ENCODE measurements at places on chromosomes 11 and 22.
A peak's percentile ranks its signal among the peaks of the same experiment; 100 is the strongest.

DNA sequence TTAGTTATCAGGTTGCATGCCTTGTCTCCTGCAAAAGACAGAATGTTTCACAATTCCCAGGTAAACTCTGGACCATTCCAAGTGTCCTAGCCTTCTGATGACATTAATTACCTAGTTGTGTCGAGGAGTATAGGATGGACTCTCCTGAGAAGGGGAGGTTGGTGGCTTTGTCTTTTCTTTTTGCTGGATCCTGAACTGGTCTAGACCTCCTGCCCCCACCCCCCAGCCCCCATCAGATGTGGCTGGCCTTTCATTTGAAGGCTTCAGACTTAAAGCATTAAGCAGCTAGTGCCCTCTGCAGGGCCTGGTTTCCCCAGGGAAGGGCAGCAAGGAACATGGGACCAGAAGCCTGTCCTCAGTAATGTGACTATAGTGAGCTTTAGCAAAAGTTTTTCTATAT is 9.7 kb downstream of the MCAM start:
- no peak for DNase-seq

GRCh38 chr11:73206801-73207200 is 11.3 kb upstream of the P2RY2 start:
- DNase-seq = no peak

DNA sequence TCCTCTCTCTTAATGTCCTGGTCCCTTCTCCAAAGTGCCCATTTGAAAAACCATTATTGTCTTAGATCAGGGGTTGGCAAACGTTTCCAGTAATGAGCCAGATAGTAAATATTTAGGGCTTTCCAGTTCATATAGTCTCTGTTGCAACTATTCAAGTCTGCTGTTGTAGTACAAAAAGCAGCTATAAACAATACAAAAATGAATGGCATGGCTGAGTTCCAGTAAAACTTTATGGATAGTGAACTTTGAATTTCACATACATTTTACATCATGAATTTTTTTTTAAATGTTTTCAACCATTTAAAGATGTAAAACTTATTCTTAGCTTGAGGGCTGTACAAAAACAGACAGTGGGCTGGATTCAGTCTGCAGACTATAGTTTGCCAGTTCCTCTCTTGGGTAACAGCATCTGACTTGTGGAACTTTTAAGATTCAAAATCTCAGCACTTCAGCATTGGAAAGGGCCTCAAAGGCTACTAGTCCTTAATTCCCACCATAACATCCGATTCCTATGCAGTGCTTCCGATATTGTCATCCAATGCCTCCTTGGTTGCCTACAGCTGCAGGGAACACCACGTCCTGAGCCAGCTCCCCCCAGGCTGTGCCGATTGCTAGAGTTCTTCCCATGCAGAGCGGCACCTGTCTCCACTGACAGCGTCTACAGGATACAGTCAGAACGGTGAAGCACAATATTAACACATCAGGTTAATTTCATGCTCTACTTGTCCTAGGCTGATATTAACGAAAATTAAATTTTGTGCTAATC is 65.6 kb upstream of the E2F8 start:
- no peak for DNase-seq

GRCh38 chr11:64015935-64016845 is 19.5 kb upstream of the FLRT1 start:
- no peak for DNase-seq

DNA sequence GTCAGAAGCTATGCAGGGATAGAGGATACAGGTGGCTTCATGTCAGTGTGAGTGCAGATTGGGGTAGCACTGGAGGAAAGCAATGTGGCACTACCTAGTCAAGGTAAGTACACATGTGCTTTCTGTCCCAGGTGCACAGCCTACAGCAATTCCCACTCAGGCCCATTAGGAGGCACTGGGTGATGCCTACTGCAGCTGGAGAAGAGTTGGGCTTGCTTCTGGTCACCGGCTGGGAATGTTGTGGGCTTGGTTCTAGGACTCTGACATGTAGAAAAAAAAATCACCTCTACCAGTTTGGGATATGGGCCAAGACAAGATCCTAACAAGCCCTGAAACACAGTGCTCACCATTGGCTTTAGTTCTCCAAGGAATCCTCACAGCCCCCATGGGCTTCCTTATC is 69.7 kb downstream of the TENM4 start:
- DNase-seq = no peak

GRCh38 chr11:367956-368413 is 1.3 kb upstream of the B4GALNT4 start:
- DNase-seq = no peak

- DNase-seq = no peak
Observed at GRCh38 chr11:127393460-127393997, 393.0 kb upstream of the KIRREL3 start.

- no peak for DNase-seq
Observed at GRCh38 chr11:19226378-19227195, 14.2 kb downstream of the E2F8 start.

DNA sequence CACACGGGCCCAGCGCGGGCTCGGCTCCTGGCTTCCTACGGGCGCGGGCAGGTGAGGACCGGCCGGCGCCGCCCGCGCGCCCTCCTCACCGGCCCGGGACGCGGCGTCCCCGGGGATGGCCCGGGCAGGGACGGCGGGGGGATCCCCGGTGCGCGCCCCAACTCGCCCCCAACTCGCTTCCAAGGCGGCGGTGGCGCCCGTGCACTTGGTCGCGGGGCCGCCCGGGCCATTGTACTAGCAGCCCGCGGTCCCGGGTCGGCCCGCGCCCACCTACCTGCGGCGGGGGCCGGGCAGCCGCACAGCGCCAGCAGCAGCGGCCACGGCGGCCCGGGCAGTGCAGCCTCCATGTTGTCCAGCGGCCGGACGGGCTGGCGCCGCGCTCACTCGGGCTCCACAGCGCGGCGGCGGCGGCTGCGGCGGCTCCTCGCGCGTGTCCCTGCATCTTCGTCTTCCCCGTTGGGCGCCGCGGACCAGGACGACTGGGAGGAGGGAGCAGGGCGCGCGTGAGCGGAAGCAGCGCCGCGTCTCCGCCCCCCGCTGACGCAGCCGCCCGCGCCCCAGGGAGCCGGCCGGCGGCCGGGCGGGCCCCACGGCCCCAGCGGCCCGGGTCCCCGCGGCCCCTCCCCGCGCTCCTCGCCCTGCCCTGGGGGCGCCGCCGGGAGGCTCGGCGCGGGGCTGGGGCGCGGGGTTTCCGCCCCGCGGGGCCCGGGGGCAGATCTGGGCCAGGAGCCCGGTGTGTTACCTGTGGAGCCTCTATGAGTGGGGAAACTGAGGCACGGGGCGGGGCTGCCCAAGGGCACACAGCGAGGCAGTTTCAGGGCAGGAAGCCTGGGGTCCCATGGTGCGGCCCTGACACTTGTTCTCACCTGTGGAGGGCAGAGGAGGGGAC is 159.3 kb upstream of the GRK3 start:
- DNase-seq = peak; percentile 74

GRCh38 chr22:20606041-20606783 is 98.8 kb downstream of the MED15 start:
- DNase-seq = peak; percentile 67

GRCh38 chr22:17866127-17866526 is 91.9 kb upstream of the BID start:
- no peak for DNase-seq

GRCh38 chr11:124085997-124086846 is 29.0 kb upstream of the VWA5A start:
- no peak for DNase-seq

DNA sequence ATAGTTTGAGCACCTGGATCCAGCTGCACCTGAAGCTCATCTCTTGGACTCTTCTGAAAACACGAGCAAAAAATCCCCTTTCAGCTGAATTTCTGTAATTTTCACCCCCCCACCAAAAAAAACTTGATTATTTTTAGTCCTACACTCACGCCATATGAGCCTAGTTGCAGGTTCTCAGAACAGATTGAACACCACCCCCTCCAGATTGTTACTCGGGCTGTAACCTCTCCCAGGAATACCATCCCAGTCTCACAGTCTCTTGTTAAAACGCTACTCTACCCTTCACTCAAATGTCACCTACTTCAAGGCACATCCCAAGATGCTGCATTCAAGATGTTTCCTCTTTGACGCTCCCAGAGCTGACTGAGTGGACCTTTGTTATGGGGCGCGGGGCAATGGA is 96.3 kb upstream of the PRDM11 start:
- no peak for DNase-seq

DNA sequence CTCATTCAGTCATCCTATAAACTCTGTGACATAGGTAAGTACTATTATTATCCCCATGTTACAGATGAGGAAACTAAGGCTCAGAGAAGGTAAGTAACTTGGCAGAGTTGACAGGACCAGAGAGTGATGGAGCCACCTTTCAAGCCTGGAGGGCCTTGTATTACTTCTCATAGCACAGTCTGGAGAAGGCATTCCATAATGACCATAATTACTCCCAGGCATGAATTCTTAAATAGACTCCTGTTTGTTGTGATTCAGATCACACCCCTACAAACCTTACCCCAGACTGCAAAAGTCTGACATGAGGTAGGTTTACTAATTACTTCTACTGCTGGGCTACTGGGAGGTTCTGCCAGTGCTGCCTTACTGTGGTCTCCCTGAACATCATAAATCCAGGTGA is 77.0 kb downstream of the CD44 start:
- no peak for DNase-seq

GRCh38 chr11:44188643-44189042 is 93.2 kb downstream of the EXT2 start:
- DNase-seq = no peak

DNA sequence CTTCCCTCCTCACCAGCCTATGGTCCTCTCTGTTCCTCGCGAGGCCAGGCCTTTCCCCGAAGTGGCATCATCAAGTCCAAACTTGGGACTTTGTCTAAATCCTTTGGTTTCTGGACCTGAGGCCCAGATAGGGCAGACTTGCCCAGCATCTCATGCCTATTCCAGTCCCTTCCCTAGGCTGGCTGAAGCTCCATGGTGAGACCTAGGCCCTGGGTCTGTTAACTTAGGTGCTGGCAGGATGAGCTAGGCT is 11.5 kb downstream of the RELA start:
- no peak for DNase-seq

GRCh38 chr11:69969890-69970784 is 108.0 kb upstream of the ANO1 start:
- DNase-seq = no peak

GRCh38 chr11:7319501-7319900 is 67.8 kb downstream of the SYT9 start:
- DNase-seq = no peak

DNA sequence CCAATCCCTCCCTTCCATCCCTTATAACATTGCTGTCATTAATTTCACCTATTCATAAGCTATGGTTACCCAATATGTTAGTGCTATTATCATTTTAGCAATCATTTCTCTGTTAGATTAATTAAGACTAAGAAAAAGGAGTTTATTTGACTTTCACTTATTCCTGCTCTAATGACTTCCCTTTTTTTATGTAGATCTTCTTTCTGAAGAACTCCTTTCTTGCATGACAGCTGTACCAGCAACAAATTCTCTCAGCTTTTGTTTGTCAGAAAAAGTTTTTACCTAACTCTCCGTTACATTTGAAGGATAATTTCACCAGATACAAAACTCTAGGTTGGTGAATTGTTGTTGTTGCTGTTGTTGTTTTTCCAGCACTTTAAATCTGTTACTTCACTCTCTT is 28.6 kb upstream of the OR8B8 start:
- DNase-seq = no peak

DNA sequence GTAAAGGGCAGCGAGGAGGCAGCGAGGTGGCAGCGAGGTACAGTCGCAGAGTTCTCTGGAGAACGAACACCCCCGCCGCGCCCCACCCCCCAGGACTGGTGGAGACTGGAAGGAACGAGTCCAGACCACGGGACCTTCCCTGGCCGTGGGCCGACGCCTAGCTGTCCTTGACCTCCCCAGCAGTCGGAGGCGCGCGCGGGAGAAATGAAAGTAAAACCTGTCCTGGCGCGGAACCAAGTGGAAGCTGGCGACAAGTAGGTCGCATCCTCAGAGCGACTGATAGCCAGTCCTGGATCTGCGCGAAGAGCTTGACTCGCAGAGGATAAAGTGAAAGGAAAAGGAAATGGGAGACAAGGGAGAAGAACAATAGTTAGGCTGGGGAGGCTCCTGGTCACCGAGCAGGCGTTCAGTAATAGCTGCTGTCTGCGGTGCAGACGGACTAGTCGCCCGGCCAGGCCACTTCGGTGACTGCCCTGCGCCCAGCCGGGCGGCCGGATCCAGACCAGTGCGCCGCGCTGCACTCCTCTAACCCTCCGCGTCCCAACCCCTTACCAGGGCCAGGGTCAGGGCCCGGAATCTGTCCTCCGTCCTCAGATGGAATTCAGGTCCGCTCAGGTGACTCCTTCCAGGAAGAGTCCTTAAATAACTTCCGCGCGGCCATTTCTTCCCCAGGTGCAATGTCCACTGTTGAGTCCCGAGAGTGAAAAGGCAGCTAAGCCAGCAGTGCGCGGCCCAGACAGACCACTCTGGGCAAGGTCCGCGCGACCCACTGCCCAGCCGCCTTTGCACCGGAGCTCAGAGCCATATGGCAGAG is 1.9 kb upstream of the ADM start:
- DNase-seq = peak; percentile 63

GRCh38 chr11:75946531-75947530 is 131.8 kb downstream of the UVRAG start:
- no peak for DNase-seq

GRCh38 chr11:9740202-9740883 is 76.5 kb downstream of the SWAP70 start:
- DNase-seq = no peak

GRCh38 chr11:119671561-119672015 is 57.4 kb downstream of the NECTIN1 start:
- no peak for DNase-seq

DNA sequence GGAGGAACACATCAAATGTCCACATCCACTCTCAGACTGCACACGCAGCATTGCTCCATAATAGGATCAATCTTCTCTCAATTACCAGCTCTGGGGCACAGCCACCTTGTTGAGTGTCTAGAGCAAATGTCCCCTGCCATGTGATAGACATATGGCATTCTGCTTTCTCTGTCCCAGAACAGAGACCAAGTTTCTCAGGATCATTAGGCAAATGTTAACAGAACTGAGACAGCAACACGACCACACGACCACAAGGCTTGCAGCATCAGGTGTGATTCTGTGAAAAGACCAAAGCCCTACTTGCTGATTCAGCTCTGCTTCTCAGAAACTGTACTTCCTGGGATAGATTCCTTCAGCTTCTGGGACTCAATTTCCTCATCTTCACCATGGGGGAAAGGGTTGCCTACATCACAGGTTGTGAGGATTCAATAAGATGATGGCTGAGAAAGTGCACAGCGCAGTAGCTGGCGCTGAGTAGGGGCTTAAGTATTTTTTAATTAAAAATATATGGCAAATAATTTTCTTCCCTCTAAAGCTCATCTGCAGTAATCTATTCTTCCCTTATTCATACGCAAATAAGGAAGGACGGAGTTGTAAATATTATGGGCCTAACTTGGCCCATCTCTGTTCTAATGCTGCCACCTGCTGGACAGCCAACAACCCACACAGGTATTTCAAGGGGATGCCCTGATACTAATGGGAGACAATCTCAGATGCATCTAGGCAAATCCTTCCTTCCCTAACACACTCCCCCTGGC is 54.3 kb upstream of the USP47 start:
- DNase-seq = peak; percentile 67

GRCh38 chr11:46105926-46106325 is 15.3 kb downstream of the PHF21A start:
- no peak for DNase-seq
